T-helper 2 cell (primary cell): ENCODE measurements at places on chromosomes 2 and 18.

- DNase-seq = no peak
Measured at GRCh38 chr2:204948822-204949221, 403.5 kb downstream of the PARD3B start.

DNA sequence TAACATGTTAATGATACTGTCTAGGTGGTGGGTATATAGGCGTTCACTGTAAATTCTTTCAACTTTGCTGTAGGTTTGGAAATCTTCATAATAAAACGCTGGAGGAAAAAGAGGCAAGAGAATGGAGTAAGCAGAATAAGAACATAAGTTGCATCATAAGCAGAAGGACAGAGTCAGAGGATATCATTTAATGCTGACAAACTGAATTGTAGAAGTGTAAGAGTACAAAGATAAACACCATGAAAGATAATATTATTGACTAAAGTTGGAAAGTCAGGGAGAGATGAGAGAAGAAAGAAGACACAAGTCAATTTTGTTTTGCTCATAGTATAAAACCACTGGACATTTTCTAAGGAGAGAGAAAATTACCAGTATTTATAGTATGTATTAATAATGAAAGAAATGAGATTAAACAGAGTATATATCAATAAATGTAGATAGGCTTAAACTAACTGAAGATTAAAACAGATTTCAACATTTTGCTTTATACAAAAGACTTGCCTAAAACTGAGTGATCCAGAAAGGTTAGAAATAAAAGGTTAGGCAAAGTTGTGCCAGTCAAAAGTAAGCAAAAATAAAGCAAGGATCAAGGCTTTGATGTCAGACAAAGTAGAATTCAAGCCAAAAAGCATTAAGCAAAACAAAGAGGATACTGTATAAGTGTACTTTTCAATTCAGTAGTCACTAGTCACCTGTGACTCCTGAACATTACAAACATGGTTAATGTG is 42.4 kb upstream of the VIT start:
- no peak for DNase-seq

GRCh38 chr2:172924097-172924660 is 151.5 kb upstream of the MAP3K20 start:
- no peak for DNase-seq

- DNase-seq = no peak
Measured at GRCh38 chr2:62999905-63000304, 50.7 kb upstream of the OTX1 start.

GRCh38 chr18:50424877-50425690 is 50.2 kb downstream of the SKA1 start:
- DNase-seq = no peak

DNA sequence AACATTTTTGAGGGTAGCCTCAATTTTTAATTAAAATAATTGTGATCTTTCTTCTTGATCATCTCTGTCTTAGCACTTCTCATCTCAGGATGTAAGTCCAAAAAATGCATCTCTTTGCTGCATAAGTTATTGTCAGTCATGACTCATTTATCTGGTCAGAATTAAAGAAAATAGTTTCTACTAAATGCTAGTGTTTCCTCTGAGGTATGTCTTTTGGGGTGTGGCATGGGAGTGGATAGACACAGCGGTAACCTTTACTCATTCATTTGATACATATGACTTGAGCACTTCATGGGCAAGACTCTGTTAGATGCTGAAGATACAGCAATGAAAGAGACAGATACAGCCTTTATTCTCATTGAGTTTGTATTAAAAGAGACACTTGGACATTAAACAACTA is 284.7 kb downstream of the IRS1 start:
- no peak for DNase-seq

DNA sequence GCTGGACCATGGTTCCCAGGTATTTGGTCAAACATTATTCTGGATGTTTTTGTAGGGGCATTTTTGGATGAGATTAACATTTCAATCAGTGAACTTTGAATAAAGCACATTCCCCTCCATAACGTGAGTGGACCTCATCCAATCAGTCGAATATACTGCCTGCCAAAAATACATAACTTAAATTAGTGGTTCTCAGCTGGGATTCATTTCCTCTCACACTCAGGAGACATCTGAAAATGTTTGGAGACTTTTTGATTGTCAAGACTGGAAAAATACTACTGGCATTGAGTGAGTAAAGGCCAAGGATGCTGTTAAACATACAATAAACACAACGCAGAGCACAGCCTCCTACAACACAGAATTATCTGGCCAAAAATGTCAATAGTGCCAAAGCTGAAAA is 198.2 kb downstream of the MYO1B start:
- no peak for DNase-seq
